ENCODE measurements at places on chromosomes 12 and 14.

DNA sequence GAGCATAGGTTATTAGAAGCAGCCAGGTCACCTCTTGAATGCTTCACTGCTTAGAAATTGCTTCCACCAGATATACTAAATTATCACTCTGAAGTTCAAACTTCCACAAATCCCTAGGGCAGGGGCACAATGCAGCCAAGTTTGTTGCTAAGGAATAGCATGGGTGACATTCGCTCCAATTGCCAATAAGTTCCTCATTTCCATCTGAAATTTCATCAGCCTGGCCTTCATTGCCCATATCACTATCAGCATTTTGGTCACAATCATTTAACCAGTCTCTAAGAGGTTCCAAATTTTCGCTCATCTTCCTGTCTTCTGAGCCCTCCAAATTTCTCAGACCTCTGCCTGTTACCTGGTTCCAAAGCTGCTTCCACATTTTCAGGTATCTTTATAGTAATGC is 356.1 kb downstream of the DAD1 start:
- DNase-seq, result no peak

DNA sequence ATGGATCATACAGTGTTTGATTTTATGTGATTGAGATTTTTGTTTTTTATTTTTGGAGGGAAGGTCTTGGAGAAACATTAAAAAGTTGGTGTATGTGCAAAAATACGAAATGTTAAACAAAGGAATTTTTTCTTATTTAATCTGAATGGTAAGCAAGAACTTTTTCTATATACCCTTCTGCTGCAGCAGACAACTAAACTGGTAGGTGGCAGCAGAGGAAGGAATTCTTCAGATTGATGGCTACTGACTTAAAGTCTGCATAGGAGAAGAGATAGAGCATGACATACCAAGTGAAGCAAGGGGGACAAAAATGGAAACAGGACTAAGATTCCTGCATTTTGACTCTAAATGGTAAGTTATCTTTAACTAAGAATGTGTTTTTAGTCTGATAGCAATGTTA is 42.0 kb upstream of the A2ML1 start:
- DNase-seq, result no peak

DNA sequence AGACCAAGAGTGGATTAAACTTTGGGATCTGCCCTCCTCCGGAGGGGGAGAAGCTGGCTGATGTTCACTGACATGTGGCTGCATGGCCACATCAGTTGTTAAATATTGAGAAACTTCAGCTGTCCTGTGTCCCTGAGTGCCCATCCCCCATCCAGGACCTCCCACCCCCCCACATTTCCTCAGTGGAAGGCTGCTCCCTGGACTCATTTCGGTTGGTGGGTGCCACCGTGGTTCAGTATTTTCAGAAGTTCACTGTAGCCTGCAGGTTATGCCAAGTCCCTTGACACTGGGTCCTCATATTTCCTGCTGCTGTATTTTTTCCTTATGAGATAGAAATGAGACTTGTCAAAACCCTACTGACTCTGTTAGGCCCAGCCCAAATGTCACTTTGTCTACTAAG is 302.4 kb downstream of the CACNA1C start:
- no peak for DNase-seq

DNA sequence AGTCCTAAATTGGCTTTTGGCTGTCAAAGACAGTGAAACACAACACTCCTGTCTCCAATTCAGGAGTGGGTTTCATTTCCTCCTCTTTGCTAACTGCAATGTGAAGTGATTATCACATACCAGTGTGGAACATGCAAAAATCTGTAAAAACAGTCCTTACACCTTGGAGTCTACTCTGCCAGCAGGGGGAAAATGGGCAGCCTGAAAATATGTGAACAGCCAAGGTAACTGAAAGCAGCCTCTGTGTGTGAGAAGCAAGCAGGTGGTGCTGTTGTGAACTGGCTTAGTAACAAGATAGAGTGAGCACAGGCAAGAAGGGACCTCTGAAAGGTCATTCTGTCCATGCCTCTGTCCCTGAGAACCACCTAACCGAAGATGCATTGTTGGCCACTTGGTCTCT is 6.0 kb downstream of the PRMT8 start:
- DNase-seq, result no peak

GRCh38 chr14:31927348-31927832 is 149.7 kb upstream of the ARHGAP5 start:
- no peak for DNase-seq

GRCh38 chr14:101407328-101407727 is 154.0 kb upstream of the DIO3 start:
- DNase-seq, result no peak
